ENCODE measurements at places on chromosomes 1 and 21.
A peak's percentile ranks its signal among the peaks of the same experiment; 100 is the strongest.

GRCh38 chr1:211739671-211740411 is 64.4 kb upstream of the NEK2 start:
- no peak for DNase-seq

GRCh38 chr1:80988926-80989325 is 811.8 kb upstream of the ADGRL2 start:
- DNase-seq: no peak

- no peak for DNase-seq
Observed at GRCh38 chr1:43933386-43934100, at the start of gene ARTN. ARTN (plus strand) TSS chr1:43933801; CDS start chr1:43935657, 1,856 bp downstream.

GRCh38 chr1:154837034-154837671 is 32.9 kb downstream of the KCNN3 start:
- DNase-seq: no peak

DNA sequence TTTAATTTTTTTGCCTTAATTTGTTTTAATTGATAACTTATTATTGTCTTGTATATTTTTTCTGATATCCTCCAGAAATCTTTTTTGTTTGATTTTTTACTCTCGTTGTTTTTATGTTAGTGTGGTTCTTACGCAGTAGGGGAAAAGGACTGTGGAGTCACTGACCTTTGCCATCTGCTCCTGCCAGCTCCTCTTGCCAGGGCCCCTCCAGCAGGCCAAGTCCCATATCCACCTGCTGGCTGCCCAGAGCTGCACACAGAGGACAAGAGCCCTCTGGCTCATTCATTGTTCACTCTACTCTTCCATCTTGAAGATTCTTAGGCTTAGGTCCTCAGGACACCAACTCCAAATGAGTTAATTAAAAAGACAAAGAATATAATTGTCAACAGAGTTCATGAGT is 316.4 kb upstream of the DUSP10 start:
- DNase-seq: no peak

DNA sequence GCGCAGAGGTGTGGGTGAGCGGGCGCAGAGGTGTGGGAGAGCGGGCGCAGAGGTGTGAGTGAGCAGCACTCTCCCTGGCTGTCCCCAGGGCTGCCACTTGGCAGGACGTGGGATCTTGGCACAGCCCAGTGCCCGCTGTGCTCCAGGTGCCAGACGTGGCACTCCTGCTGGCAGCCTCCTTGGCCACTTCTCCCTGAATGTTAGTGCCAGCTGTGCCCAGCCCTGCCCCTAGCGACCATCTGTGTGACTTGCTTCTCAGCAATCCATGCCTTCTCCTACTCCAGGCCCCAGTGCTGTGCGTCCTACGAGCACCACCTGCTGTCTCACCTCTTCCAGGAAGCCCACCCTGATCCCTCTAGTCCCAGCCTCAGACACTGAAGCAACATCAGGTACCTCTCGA is 30.5 kb downstream of the KRTAP10-1 start:
- no peak for DNase-seq

- no peak for DNase-seq
Observed at GRCh38 chr1:225597926-225598575, 54.9 kb downstream of the ENAH start.

- DNase-seq: no peak
Observed at GRCh38 chr1:11641776-11642305, 12.4 kb downstream of the FBXO2 start.

GRCh38 chr21:36918291-36918690 is 48.2 kb downstream of the HLCS start:
- no peak for DNase-seq

DNA sequence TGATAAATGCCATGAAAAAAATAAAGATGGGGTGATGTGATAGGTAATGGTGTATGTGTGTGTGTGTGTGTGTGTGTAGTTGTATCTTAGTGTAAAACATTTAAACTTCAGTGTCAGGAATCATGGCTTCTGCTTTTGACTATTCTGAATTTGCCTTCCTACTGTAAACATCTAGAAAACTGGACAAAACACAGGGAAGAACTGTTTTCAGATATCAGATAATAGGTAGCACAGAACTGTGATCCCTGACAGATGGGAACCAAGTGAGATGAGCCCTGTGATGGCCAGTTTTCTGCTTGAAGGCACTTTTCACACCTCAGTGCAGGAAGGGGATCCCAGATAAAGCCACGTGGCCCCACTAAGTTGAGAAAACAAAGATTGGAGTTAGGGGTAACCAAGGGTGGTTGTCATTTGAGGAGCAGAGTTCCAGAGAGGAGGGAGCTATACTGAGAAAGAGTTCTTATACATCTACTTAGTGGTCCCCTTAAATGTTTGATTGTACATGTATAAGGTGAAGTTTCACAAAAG is 17.3 kb downstream of the DYRK1A start:
- no peak for DNase-seq

GRCh38 chr1:6472391-6472790 is 6.4 kb upstream of the TNFRSF25 start:
- DNase-seq: no peak

- DNase-seq: no peak
Observed at GRCh38 chr1:153661111-153661708, 2.7 kb downstream of the SNAPIN start.

DNA sequence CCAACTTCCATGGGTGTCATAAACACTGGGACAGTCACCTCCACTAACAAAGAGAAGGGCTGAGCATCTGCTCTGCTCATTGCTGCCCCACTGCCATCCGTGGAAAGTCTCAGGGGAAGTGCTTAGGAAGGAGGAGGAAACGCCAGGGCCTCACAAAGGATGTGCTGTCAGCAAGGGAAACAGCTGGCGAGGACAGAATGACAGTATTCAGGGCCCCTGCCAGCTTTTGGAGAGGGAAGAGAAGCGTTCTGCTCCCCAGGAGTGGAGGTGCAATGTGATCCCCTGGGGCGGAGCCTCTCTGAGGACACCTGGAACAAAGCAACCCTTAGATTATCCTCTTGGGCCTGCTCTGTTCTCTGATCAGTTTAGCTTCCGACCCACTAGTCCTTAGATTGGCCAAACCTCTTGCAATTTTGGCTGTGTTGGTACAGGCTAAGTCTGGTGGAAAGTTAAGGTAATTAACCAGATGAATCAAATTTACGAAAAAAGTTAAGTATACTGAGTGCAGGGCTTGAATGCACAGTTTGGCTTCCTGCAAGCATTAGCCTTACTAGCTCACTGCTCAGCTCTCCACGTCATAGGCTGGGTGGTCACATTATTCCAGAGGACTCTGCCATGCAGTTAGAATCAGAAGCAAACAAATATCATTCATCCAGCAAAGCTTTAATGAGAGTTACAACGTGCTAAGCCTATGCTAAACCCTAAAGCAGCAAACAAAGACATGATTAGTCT is 170.2 kb upstream of the NFIA start:
- no peak for DNase-seq

DNA sequence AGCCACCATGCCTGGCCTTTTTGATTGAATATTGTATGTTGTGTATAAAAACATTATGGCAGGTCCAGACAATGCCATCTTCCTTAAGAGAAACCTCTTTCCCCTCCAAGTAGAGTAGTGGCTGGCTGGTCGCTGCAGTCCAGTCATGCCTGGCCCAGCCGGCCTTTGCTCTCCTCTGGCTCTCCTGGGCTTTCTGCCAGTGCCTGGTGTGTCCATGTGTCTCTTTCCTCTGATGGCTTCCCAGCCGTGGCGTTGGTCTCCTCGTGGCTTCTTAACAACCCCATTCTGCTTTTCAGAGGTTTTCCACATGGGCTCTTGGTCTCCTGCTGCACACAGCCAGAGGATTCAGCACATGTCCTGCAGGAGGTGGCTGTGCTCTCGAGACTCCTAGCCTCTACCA is 58.7 kb downstream of the DIP2A start:
- no peak for DNase-seq

DNA sequence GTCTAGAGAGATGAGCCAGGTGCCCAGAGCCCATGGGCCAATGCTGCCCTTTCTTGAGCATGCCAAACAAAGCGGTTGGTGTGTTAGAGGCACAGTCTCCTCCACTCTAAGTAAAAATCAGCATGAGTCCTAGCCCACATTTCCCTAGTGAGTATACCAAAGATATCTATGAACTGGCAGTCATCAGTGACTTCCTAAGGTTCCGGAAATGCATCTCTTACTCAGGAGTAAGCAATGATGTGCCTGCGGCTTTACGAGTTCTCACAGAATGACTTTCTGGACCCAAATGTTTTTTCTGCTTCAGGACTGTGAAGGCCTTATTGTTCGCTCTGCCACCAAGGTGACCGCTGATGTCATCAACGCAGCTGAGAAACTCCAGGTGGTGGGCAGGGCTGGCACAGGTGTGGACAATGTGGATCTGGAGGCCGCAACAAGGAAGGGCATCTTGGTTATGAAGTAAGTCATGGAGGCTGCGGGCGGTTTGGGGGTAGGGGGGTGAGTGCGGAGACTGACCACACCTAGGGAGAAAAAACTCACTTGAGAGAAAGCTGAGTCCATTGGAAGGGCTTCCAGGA is 9.2 kb downstream of the PHGDH start:
- DNase-seq: no peak

DNA sequence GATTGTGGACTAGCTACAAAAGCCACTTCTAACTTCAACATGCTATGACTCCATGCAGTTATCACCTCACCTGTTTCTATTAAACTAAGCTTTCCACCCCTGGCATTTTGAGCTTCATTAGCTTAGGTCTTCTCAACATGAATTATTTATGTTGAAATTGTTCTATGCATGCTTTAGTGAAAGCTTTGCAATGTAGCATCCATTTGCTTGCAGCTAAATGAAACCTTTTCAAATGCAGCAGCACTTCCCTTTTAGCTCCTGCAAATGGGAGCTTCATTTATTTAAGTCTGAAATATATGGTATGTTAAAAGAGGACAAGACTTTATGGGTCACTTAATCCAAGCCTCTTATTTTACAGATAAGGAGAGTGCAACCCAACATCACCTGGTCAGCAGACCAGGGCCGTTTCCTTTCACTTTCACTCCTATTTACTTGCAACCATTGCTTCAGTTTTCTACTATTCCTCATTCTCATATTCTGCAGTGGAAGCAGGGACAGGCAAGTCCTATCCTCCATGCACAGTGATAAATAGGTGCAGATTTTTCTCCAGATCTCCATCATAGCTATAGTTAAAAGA is 56.4 kb upstream of the SAMSN1 start:
- DNase-seq: no peak

GRCh38 chr1:237736372-237737029 is 154.2 kb downstream of the ZP4 start:
- DNase-seq: no peak

GRCh38 chr1:187842406-187843165 is 1013.8 kb downstream of the PLA2G4A start:
- peak; percentile 60 for DNase-seq

- DNase-seq: no peak
Observed at GRCh38 chr1:47527653-47528272, 89.9 kb downstream of the FOXD2 start.

GRCh38 chr1:172658871-172659453 is at the start of gene FASLG:
FASLG (plus strand) TSS chr1:172659103; CDS start chr1:172659202, 99 bp downstream.
- no peak for DNase-seq

- no peak for DNase-seq
Observed at GRCh38 chr1:228144193-228144992, 4.3 kb downstream of the GUK1 start.
